ENCODE measurements at places on chromosomes 7 and 10.
A peak's percentile ranks its signal among the peaks of the same experiment; 100 is the strongest.

DNA sequence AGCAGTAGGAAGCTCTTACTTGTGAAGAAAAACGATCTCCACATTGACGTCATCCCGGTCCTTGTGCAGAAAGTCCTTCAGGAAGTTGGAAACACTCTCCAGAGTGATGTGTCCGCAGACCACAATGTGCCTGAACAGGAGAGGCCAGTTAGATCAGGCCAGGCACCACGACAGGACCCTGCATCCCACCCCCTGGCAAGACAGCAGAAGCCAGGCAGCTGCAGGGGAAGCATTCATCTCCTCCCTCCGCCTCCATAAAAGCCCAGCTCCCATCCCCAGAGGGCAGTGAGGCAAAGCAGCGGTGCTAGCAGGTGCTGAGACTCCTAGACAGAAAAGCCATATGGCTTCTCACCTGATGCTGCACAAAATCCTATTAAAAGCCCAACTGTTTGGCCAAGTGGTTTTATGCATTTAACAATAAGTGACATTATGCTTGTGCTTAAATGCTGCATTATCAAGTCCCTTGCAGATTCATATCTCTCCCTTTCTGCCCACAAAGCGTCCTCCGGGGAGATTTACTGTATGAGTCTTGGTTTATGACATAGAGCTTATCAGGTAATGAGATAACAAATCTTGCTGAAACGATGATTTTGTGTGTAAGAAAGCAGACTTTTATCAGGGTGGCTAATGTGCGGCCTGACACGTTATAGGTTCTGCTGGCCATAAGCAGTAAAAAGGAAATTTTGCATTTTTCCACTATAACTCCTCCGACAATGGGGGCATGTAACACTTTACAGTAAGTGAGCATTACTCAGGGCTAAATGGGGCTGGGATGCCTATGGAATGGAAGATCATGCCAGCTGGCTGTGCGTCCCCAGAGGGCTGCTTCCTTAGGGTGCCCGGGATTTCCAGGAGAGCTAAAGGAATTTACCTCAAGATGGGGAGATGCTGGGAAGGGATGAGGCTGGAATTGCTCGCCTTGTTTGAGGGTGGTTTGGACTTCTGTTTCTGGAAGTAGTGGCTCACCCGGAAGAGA is 546.9 kb downstream of the KCNMA1 start:
- DNase-seq, result no peak

GRCh38 chr10:31605861-31606525 is 287.0 kb downstream of the ZEB1 start:
- DNase-seq, result no peak

DNA sequence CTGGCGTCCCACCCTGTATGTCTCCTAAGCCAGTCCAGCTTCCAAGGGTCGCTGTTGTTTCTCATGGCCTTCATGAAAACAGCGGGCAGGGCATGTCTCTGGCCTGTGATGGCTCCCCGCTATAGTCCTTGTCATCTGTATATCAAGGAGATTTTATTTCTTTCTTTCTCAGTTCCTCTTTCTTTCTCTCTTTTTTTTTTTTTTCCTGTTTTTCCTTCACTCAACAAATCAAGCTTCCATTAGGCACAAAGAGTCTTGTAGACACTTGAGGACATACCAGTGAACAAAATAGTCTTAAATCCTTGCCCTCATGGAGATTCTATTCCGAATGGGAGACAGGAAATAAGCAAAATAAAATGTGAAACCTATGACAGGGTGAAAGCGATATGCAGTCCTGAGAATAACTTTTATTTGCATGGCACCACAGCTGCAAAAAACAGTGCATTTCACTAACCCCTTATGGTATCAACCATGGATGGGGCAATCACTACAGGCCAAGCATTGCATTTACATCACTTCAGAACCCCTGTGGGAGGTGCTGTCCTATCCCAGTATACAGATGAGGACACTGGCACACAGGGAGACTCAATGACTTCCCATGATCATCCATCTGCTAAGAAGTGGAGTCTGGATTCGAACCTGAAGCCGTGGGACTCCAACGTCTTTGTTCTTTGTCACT is 50.7 kb downstream of the SYPL1 start:
- DNase-seq, result no peak

GRCh38 chr10:99375426-99375825 is 46.3 kb downstream of the CNNM1 start:
- no peak for DNase-seq

DNA sequence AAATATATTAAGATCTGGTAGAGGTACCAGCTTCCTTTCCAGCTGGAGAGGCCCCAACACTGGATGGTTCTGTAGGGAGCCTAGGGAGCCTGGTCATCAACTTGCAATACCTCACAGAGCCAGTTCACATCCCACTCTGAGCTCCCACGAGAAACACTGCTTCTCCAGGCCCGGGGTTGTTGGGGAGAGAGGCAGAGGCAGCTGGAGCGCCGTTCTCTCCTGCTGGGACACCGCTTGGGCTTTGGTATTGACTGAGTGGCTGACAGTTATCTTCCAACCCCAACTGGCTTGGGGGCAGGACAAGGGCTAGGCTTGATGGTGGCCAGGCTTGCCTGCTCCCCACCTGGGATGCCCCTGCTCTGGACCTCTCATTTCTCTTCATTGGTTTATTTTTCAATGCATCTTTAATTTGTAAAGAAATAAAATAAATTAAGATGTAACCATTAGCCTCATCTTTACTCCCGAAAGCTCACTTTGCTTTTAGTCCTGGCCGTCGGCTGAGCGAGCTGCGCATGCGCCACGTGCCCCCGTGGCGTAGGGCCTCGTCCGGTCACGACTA is 10.0 kb upstream of the CHCHD1 start:
- peak; percentile 49 for DNase-seq

- no peak for DNase-seq
These were observed 279.6 kb upstream of the HGF start for GRCh38 chr7:82049442-82049841.

DNA sequence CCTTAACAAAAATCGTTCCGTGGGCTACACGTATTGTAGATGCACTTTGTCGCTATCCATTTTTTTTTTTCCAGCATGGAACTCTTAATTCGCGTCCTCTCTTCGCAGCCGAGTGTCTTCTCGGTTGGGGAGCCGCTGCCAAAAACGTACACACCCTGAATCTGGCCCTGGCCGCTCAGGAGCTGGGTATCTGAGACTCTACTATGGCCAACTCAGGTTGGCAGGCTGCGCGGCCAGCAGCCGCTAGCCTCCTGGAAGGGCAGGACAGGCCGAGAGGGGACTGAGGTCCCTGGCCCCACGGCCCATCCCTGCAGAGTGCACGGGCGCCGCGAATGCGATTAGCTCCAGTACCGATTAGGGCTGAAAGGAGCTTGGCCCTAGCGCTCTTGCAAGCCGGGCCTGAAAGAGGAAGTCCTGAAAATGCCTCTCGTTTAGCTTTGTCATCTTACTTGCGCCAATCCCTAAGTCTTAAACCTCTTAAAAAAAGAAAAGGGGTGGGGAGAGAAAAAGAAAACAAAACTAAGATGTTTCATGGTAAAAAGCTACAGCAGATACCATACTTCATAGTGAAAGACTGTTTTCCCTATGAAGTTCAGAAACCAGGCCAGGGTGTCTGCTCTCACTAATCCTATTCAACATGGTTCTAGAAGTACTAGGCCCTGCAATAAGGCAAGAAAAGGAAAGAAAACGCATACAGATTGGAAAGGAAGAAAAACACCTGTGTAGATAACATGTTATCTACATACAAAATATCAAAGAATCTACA is 113.2 kb upstream of the RHEB start:
- DNase-seq, result no peak

GRCh38 chr10:68242051-68242450 is 10.1 kb upstream of the ATOH7 start:
- no peak for DNase-seq

GRCh38 chr10:99396471-99396870 is 34.0 kb downstream of the GOT1 start:
- DNase-seq, result no peak

DNA sequence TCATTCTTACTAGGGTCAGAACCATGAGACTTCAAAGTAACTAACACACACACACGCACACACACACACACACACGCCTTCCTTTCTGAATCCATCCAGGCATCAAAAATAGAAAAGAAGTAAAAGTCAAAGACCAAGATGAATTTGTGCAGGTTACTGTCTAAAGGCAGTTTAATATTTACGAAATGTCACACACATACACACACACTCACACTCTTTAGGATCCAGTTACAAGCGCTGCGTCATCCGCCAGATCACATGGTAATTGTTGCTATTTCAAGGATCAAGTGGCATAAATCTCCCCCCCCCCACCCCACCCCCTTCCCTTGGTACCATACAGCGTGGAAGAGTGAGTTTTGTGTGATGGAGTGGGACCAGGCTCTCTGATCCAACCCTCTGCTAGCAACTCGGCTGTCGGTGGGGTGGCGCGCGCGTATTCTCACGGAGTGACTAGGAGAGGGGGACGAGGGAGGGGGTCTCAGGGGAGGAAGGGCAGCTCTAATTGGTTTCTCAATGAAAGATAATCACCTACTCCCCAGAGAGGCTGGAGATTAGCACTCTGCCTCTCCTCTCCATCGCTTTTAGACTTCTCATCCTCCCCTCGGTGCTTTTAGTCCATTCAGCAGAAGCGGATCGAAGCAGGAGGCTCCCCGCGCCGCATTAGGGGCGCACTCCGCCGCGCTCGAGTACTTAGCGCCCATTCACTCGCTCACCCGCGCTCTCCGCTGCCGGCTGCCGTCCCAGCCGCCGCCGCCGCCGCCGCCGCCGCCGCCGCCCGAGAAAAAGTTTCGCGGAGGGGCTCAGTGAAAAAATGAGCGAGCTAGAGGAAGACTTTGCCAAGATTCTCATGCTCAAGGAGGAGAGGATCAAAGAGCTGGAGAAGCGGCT is 83.5 kb upstream of the PRKG1 start:
- DNase-seq, result peak; percentile 50

- DNase-seq, result no peak
These were observed 7.6 kb downstream of the SP8 start for GRCh38 chr7:20779041-20779440.

- no peak for DNase-seq
These were observed 173.6 kb upstream of the CXCL12 start for GRCh38 chr10:44558521-44558920.

DNA sequence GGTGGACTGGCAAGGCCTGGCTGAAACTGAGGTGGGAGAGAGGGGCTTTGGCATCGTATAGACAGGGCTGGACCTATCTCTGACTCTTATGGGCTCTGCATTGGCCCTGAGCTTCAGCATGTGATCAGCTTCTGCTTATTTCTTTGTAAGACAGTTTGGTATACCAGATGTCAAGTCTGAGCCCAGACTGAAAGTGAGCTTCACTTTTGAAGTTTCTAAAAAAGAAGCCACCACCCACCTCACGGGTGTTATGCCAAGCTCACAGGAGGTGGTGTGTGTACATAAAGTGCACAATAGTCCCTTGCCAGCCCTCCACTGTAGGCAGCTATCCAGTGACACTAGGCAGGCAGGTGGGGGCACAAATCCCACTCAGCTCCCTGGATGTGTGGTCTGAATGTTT is 68.7 kb upstream of the SEPHS1 start:
- DNase-seq, result no peak

DNA sequence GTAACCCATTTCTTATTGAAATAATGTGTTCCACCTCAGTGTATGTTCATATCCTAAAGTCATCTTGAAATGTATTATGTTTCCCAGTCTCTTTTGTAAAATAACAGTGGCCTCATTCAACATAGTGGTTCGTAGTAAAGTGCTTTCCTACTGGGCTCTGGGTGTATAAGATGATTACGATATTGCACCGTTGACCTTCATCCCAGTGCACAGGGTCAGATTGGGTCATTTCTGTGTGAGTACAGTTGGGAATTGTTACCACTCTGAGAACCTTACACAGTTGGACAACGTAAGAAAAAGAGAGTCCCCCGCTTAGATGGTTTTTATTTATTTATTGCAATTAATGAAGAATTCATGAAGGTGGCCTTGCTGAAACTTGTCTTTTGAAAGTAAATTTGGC is 135.6 kb downstream of the CHN2 start:
- no peak for DNase-seq

- DNase-seq, result no peak
These were observed 26.8 kb upstream of the EGR2 start for GRCh38 chr10:62842983-62843382.

DNA sequence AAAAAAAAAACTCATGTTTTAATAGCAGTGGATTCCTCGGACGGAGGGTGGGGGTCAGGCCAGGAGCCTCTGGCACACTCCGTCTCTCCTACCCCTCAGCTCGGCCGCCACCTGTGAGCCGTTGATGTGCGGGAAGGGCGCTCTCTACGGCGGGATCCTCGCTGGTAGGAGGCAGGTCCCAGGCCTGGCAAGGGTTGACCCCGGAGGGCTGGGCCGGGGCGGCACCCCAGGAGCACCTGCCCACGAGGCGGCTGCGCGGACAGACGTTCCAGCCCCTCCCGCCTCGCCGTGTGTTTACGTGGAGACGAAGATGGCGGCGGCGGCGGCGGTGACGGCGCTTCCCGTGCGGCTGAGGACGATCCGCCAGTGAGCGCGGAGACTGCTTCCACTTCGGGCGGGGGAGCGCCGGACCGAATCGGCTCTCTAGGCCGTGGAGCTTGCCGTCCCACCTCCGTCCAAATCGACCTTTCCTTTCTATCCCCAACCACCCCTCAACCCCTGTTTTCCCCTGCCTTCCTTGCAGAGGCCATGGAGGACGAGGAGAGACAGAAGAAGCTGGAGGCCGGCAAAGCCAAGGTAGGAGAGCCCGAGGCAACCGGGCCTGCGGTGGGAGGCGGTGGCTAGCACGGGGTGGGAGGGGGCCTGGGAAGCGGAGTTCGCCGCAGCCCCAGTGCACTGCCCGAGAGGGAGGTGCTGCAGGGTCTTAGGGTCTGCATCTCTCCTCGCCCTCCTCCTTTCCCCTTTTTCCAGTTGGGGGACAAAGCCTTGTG is at the start of gene AKAP9:
Gene AKAP9 (plus strand): TSS at position 291 of the 770 bp plus-strand sequence. CDS start 238 bp downstream, at position 529.
- no peak for DNase-seq

DNA sequence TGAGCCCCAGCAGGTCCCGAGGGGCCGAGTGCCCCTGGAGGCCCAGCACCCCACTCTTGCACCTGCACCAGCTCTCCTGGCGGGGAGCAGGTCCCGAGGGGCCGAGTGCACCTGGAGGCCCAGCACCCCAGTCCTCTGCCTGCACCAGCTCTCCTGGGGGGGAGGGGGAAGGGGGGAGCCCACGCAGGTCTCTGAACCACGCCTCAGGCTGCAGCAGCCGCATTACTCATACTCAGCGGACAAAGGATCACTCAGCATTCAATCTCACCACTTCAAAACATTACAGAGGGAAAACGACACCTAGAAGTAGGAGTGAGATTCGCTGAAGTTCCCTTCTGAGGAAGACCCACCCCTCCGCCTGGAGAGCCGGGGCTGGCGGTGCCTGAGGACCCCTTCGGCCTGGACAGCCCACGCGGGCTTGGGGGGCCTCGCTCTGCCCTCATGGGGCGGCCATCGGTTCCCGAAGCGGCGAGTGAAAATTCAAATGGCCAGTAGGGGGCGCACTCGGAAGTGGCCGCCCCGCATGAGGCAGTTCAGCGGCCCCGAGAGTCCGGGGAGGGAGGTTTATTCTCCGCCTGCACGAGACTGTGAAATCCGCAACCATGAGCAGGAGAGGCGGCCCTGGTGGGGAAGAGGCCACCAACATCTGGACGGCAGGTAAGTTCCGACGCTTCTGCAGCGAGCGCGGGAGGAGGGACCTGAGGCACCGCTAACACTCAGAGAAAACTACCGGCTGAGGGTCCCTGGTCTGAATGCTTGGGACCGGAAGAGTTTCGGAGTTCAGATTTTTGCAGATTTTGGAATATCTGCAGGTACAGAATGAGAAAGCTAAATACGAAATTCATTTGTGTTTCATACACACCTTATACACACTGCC is 1.1 kb upstream of the GPER1 start:
- no peak for DNase-seq

- DNase-seq, result no peak
These were observed 35.5 kb downstream of the SVOPL start for GRCh38 chr7:138665669-138666140.
